ENCODE measurements at places on chromosomes 2 and 18. TPM values are rescaled to one million over a fixed set of nuclear protein-coding genes. Genes with fewer than 3 reads are reported as not detected.

PRKAG3 gene
- total RNA-seq = not detected

DNA sequence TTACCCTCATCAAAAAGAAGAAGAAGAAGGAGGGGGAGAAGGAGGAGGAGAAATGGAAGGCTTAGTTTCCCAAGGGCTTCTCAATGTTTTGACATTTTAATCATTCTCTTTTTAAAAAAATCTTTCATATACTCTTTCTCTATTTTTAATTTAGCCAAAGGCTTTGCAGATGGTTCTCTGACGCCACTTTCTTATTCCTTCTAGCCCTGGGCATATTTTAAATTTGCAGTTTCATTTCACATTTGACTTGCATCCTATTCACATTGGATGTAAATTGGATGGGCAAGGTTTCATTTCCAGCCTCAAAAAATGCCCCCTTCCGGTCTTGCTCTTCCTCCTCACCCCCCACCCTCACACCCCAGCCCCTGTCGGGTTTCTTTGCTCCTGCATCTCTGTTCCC lies 29.8 kb downstream of the MAL start:
- no peaks in the 10 kb centered on the region for H3K36me3 ChIP-seq
- H3K4me3 ChIP-seq = no peak overlapping the region
- no peak overlapping the region for H3K27ac ChIP-seq
- peaks cover 56% of the 10 kb centered on the region for H3K4me1 ChIP-seq
- DNase-seq = no peak
- no peaks in the 10 kb centered on the region for H3K27me3 ChIP-seq

DNA sequence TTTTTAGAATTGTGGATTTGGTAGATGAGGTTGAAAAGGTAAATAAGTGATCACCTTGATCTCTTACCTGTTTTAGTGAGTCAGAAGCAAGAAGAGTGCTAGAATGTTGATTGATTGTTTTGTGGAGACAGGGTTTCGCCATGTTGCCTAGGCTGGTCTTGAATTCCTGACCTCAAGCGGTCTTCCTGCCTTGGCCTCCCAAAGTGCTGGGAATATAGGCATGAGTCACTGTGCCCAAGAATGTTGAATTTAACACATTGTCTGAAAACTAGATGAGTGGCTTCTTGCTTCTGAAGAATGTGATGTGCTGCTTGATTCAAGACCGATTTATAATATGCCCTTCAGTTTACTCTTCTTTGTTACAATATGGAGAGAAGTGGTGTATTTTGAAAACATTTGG lies 121.3 kb downstream of the FMNL2 start:
- no peak overlapping the region for H3K27ac ChIP-seq
- H3K4me3 ChIP-seq = no peak overlapping the region
- no peaks in the 10 kb centered on the region for H3K27me3 ChIP-seq
- H3K4me1 ChIP-seq = no peaks in the 10 kb centered on the region
- no peaks in the 10 kb centered on the region for H3K36me3 ChIP-seq

DNA sequence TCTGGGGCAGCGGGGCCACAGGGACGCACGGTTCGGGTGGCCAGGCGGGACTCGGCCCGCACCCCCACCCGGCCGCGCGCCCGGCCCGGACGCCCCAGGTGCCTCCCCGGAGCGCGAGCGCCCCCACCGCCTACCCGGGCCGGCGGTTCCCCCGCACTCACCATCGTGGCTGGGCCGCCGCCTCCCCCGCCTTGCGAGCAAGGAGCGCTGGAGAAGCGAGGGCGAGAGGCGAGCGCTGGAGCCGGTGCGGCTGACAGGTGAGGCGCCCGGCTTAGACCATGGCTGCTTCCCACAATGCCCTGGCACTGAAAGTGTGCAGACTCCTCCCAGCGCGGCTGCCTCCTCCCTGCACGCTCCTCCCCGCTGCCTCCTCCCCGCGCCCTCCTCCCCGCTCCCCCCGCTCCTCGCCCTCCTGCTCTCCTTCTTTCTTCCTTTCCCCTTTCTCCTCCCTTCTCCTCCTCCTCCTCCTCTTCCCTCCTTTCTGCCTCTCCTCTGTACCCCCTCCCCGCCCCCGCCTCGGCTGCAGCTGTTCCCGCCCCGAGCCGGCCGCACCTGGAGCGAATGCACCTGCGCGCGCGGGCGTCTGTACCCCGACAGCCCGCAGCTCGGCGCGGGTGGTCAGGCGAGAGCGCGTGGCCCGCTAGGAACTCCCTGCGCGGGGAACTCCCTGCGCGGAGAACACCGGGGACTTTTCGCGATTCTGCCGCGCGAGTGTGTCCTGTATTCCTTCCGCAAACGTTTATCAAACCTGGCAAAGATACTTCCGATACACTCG lies at the start of gene AP1S3:
AP1S3 (minus strand) TSS at position 296 of the 775 bp plus-strand sequence; CDS start at position 164, 132 bp downstream.
- DNase-seq = peak; percentile 68
- no peak within 1 kb of the TSS for H3K27ac ChIP-seq
- H3K4me1 ChIP-seq = peaks cover 9% of the 10 kb centered on the region
- H3K4me3 ChIP-seq = peak within 1 kb of the TSS; percentile 58

DNA sequence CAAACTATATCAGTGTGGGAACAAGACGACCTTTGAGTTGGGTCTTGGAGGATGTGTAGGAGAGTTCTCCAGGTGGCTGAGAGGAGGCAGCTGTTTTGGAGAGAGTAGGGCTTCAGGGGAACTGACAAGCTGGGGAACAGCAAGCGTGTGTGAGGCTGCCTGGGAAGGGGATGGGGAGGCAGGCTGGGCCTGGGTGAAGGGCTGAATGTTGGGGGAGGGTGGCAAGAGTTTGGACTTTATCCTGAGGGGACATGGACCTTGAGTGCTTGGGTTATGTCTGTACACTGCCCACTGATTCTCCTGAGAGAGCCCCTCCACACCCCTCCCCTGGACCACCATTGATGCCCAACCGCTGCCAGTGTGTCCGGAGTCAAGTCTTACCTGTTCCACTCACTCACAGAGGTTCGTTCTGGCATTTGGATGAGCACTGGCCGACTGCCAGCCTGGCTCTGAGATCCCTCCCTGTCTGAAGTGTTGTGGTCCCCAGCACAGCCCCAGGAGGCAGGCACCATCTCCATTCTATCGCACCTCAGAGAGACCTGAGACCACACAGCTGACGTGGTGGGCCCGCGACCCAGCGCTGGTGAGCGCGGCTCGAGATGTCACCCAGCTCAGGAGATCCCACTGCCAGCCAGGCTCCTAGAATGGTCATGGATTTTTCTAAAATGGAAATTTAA lies 59.5 kb downstream of the DCDC2C start:
- no peaks in the 10 kb centered on the region for H3K27me3 ChIP-seq
- DNase-seq = no peak
- no peaks in the 10 kb centered on the region for H3K4me1 ChIP-seq
- no peak overlapping the region for H3K4me3 ChIP-seq
- H3K27ac ChIP-seq = no peak overlapping the region
- H3K36me3 ChIP-seq = no peaks in the 10 kb centered on the region

GRCh38 chr2:55232863-55233657 lies 572 bp downstream of the RPS27A start:
- DNase-seq = peak; percentile 62
- peak overlapping the region; percentile 91 for H3K27ac ChIP-seq
- peaks cover 42% of the 10 kb centered on the region for H3K4me1 ChIP-seq
- peaks cover 24% of the 10 kb centered on the region for H3K36me3 ChIP-seq
- H3K4me3 ChIP-seq = peak overlapping the region; percentile 99

CYP27C1 gene
- not detected for total RNA-seq

KCNIP3 gene
- total RNA-seq = not detected

POTEJ gene
- total RNA-seq = not detected

- peaks cover 12% of the 10 kb centered on the region for H3K4me1 ChIP-seq
- no peak within 1 kb of the TSS for H3K27ac ChIP-seq
- DNase-seq = no peak
- peaks cover 6% of the 10 kb centered on the region for H3K27me3 ChIP-seq
- H3K36me3 ChIP-seq = no peaks in the 10 kb centered on the region
Measured at GRCh38 chr2:23384551-23385343, at the start of gene KLHL29. Gene KLHL29 (plus strand): TSS chr2:23385179. CDS start chr2:23562197, 177,018 bp downstream.

GRCh38 chr18:27750014-27750413 lies 426.9 kb downstream of the CDH2 start:
- no peaks in the 10 kb centered on the region for H3K27me3 ChIP-seq
- H3K4me1 ChIP-seq = no peaks in the 10 kb centered on the region
- no peak overlapping the region for H3K27ac ChIP-seq

SERPINB12 gene
- total RNA-seq = not detected

DNA sequence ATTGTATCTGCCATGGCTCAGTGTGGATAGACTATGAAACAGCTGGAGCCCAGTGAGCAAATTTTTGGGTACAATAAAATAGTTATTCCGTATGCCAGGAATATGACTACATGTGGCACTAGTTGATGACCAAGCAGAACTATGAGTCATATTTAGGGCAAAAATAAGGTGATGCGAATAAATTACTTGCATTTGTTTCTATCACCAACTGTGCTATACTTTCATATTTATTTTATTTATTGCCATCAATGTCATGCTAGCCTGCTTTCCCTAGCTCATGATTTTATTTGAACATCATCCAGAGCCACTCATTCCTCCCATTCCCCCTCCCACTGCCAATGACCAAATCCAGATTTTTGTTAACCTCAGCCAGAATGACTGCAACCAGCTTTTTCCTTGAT lies 13.3 kb upstream of the FAP start:
- H3K27ac ChIP-seq = no peak overlapping the region
- H3K36me3 ChIP-seq = no peaks in the 10 kb centered on the region
- H3K4me1 ChIP-seq = peaks cover 12% of the 10 kb centered on the region
- no peaks in the 10 kb centered on the region for H3K27me3 ChIP-seq

IL36RN gene
- not detected for total RNA-seq

DNA sequence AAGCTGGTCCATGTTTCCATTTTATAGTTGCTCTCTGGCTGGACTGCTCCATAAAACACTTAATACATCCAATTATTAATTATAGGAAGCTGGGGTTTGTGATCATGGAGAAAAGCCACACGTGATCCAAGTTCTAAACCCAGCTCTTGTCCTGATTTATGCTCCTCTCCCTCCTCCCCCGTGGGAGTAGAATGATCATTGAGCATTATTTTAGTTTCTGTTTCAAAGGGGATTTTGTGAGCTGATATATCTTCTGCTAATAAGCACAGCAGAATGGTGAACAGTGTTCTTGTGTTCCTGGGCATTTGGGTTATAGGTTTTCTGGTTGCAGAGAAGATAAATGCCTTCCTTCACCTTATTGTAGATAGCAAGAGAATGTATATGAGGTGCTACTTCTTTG lies 135.7 kb upstream of the TMEM200C start:
- no peaks in the 10 kb centered on the region for H3K27me3 ChIP-seq
- no peak overlapping the region for H3K27ac ChIP-seq
- H3K36me3 ChIP-seq = no peaks in the 10 kb centered on the region
- H3K4me1 ChIP-seq = no peaks in the 10 kb centered on the region
- DNase-seq = no peak

- no peaks in the 10 kb centered on the region for H3K4me1 ChIP-seq
- no peak overlapping the region for H3K27ac ChIP-seq
- H3K36me3 ChIP-seq = no peaks in the 10 kb centered on the region
- no peak overlapping the region for H3K4me3 ChIP-seq
- H3K27me3 ChIP-seq = no peaks in the 10 kb centered on the region
- no peak for DNase-seq
Measured at GRCh38 chr18:71115261-71115660, 826.4 kb downstream of the SOCS6 start.

TUBB8B gene
- not detected for total RNA-seq

SPEG gene
- 1.0 TPM for total RNA-seq

- no peak overlapping the region for H3K4me3 ChIP-seq
- H3K36me3 ChIP-seq = no peaks in the 10 kb centered on the region
- no peaks in the 10 kb centered on the region for H3K27me3 ChIP-seq
- DNase-seq = no peak
Measured at GRCh38 chr2:86360776-86361175, 23.4 kb upstream of the REEP1 start.

IL36G gene
- total RNA-seq = not detected

ELOA2 gene
- total RNA-seq = not detected

GRCh38 chr2:239596253-239596652 lies 195.4 kb upstream of the HDAC4 start:
- H3K27ac ChIP-seq = no peak overlapping the region
- H3K4me1 ChIP-seq = peaks cover under 1% of the 10 kb centered on the region
- no peak for DNase-seq
- no peaks in the 10 kb centered on the region for H3K27me3 ChIP-seq
- no peak overlapping the region for H3K4me3 ChIP-seq

TTC31 gene
- total RNA-seq = 28.0 TPM

DNA sequence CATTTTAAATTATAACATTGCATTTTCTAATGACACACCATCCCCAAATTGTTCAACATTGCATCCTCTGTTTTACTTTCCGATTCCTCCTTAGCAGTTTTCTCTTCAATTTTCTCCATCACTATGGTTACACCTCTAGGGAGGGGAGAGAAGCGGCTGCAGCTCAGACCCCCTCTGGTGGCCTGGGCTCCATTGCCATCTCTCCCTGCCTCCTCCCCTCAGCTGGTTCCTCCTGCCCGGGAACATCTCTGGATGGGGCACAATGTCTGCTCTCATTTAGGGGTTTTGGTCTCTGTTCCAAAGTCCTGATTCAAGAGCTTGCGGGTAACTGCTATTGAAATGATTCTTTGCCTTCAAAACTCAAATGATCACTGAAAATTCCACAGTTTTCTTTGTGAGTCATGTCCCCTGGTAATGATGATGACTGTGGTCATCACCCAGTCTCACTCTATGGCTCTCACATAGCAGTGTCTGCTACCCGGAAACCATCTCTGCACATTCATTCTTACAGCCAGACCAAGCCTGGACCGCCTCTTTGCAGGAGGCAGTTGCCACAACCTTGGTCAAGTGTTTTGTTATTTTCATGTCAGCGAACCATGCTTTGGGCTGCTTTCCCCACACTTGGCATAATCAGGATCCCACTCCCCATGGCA lies 263.9 kb downstream of the ALPK2 start:
- no peaks in the 10 kb centered on the region for H3K4me1 ChIP-seq
- H3K36me3 ChIP-seq = no peaks in the 10 kb centered on the region

- no peaks in the 10 kb centered on the region for H3K27me3 ChIP-seq
- DNase-seq = no peak
- H3K36me3 ChIP-seq = no peaks in the 10 kb centered on the region
- H3K4me1 ChIP-seq = no peaks in the 10 kb centered on the region
Measured at GRCh38 chr2:17471979-17472378, 46.3 kb downstream of the RAD51AP2 start.

- no peaks in the 10 kb centered on the region for H3K36me3 ChIP-seq
- H3K27me3 ChIP-seq = no peaks in the 10 kb centered on the region
- H3K4me1 ChIP-seq = no peaks in the 10 kb centered on the region
Measured at GRCh38 chr2:235643680-235644511, 150.1 kb downstream of the AGAP1 start.

- no peak for DNase-seq
- no peak overlapping the region for H3K27ac ChIP-seq
- H3K4me1 ChIP-seq = no peaks in the 10 kb centered on the region
- no peak overlapping the region for H3K4me3 ChIP-seq
Measured at GRCh38 chr2:167954495-167954894, 292.9 kb downstream of the STK39 start.

RNASEH1 gene
- total RNA-seq = 38.1 TPM

DNA sequence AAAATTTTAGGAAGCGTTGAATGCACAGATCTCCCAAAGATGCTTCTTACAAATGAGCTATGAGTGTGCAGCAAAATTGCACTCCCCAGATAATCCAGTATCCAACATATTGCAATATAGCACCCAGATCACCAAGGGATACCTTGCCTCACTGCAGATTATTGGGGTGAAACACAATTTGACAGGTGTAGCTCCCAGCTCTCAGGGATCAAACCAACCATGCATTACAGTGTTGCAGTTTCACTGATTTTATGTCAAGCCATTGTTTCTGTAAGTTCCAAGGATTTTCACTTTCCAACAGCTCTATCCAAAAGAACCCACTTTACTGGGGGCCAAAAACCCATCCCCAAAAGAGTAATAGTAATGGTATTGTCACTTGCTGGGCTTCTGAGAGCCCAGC lies 10.8 kb upstream of the PRLH start:
- no peak overlapping the region for H3K27ac ChIP-seq
- H3K4me1 ChIP-seq = no peaks in the 10 kb centered on the region
- H3K4me3 ChIP-seq = no peak overlapping the region
- H3K27me3 ChIP-seq = no peaks in the 10 kb centered on the region
- DNase-seq = no peak

GRCh38 chr18:52781113-52781512 lies 441.1 kb downstream of the DCC start:
- DNase-seq = no peak
- no peaks in the 10 kb centered on the region for H3K4me1 ChIP-seq
- H3K36me3 ChIP-seq = no peaks in the 10 kb centered on the region
- no peaks in the 10 kb centered on the region for H3K27me3 ChIP-seq

CDC42EP3 gene
- total RNA-seq = 39.1 TPM

Data from CD8-positive, alpha-beta memory T cell (primary cell).